Peyer's patch (tissue), 4 donors: ENCODE measurements at places on chromosomes 2 and 18. TPM values are rescaled to one million over a fixed set of nuclear protein-coding genes. Genes with fewer than 3 reads are reported as not detected.

GRCh38 chr2:12498286-12498685, 218.4 kb upstream of the TRIB2 start:
- no peak for DNase-seq

- DNase-seq: peak; percentile 22
Observed at GRCh38 chr2:39437522-39438296, 624 bp upstream of the MAP4K3 start.

Gene ILKAP
- 35.7 TPM for total RNA-seq

Gene SPATA3
- total RNA-seq: not detected

- no peak for DNase-seq
Observed at GRCh38 chr2:73822276-73822675, 6.5 kb upstream of the STAMBP start.

- no peak for DNase-seq
Observed at GRCh38 chr2:152445791-152446201, 110.8 kb downstream of the FMNL2 start.

- DNase-seq: peak; percentile 74
Observed at GRCh38 chr2:232876161-232876977, 6.3 kb downstream of the SNORC start.

Gene OST4
- total RNA-seq: 238 TPM

DNA sequence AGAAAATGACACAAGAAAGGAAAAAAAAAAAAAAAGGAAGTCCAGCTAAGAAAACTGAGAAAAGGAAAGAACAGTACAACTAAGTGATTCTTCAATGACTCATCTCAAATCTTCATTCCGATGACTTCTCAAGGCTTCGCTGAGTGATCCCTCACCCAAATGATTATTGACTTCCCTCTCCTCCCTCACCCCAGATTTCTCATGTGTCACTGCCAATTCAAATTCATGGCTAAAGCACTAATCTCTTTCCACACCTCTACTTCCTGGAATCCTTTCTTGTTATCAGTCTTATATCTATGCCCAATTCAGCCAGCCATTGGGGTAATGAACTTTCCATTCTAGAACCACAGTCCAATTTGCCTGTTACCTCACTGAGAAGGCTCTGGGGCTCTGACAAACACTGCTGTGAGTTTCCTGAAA, 7.2 kb upstream of the ABCB11 start:
- no peak for DNase-seq

DNA sequence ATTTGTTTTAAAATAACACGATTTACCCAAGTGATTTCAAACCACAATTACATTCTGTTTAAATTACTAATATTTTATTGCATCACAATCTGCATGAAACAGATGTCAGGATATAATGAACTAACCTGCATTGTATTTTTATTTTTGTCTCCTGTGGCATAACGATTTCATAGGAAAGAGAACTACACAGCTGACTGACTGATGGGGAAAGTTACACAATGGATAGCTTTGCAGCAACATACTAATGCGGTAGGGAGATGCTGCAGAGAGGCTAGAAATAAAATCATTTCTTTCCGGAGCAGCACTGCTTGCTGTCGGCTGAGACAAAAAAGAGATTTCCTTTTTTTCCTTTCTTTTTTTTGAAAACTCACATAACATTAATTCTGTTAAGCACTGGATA, 36.9 kb downstream of the SCN1A start:
- DNase-seq: no peak

Gene SP140
- 10.6 TPM for total RNA-seq

GRCh38 chr18:67035026-67035425, 431.1 kb upstream of the CDH19 start:
- no peak for DNase-seq

- peak; percentile 75 for DNase-seq
Observed at GRCh38 chr2:181178823-181179412, 198.5 kb downstream of the UBE2E3 start.

DNA sequence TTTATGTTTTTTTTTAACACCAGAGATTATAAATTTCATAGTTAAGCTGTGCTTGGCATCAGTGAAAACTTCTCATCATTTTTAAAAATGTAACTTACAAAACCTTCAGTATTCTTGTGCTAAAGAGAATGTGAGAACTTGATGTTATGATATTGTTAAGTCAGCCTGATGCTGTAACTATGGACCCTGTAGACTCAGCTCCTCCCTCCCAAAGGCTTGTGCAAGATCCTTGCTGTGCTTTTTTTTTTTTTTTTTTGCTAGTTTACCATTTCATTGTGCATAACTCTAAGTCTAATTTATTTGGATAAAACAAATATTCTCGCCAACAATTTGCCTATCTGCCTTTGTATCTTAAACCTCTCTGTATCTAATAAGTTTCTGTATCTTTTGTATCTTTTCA, 12.9 kb upstream of the TFPI start:
- DNase-seq: no peak

Gene SKOR2
- total RNA-seq: not detected

Gene GALNT5
- total RNA-seq: 6.6 TPM

GRCh38 chr2:95231723-95232122, 24.4 kb downstream of the ZNF892 start:
- peak; percentile 59 for DNase-seq
